Fibroblast of skin of scalp (primary cell): ENCODE measurements at places on chromosomes 11 and 22.

- DNase-seq, result no peak
These were observed 65.6 kb upstream of the SESN3 start for GRCh38 chr11:95296621-95297025.

GRCh38 chr22:35150183-35151107 is 84.5 kb downstream of the ISX start:
- peak; percentile 45 for DNase-seq

- DNase-seq, result no peak
These were observed at the start of gene SYNGR1 for GRCh38 chr22:39349967-39350726. Gene SYNGR1 (plus strand): TSS chr22:39349991. CDS start chr22:39350011, 20 bp downstream.

- no peak for DNase-seq
These were observed 37.6 kb upstream of the LDLRAD3 start for GRCh38 chr11:35906277-35906661.

DNA sequence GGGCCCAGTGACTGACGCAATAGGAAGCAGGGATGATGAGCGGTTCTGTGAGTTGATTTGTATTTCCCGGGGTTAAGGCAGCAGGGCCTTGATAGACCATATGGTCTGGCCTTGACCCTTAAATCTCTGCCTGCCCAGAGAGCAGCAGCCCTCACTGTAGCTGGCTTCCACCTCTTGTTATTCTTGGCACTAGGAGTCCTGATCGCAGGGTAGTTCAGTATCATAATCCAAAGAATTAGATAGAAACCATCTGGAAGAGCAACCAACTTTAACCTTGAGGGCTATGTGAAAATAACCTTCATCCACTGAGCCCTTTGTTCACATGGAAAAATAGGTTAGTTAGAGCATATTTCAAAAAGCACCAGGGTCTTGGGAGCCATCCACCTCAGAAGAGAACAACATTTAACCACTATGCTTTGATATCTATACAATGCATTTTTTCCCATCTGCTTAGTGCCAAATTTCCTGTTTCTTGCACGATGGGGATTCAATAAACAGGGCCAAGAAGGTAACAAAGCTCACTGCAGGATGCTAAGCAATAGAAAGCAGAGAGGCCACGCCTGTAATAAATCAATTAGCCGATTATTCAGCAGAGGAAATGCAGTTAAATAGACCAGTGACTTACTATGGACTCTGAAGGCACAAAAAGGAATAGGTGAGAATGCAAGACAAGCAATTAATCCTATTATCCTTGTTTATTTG is 761.3 kb downstream of the OPCML start:
- DNase-seq, result peak; percentile 6

DNA sequence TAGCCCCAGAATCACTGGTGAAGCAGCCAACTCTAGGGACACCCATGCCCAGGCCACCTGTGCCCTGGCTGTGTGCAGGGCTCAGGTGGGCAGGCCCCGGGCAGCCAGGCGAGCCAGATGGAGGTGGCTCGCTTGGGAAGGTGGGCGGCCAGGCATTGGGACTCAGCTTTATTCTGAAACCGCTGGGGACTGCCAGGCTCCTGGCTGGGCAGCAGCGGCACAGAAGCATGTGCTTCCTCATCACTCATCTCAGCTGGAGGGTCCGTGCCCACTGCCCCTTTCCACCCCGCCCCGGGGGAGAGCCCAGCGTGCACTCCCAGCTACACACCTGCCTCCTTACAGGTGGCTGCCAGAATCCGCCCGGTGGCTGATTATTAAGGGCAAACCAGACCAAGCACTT is 27.1 kb upstream of the SLC22A12 start:
- DNase-seq, result no peak
